ENCODE measurements at places on chromosomes 7 and 10.

GRCh38 chr7:18901351-18901750 lies 216.1 kb downstream of the TWIST1 start:
- DNase-seq, result no peak

DNA sequence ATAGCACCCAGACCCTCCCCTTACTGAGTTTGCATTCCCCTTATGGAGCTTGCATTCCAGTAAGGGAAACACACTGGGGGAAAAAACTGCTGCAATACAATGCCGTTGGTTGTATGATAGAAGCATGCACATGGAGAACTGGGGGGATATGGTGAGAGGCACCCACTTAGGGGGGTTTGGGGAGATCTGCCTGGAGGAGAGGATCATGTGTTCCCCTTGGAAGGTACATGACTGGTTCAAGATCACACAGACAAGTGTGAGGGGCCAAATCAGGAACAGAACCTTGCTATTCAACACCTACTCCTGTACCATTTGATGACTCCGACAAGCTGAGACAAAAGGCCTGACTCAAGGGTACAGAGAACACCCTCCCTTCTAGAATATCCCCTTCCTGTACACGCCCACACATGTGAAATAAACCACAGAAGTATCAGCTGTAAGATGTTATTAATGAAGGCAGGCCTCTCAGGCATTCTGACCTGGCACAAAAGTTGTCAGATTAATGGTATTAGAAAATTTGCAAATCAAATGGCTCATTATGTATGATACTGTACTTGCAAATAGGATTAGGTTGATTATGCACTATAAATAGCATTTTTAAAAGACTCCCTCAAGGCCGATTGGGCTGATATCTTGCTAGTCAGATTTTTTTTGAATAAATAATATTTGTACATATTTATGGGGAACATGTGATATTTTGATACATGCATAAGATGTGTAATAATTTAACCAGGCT lies 122.2 kb downstream of the NPY start:
- DNase-seq, result peak; percentile 1

- DNase-seq, result no peak
Observed at GRCh38 chr10:91576096-91576545, 56.8 kb downstream of the PPP1R3C start.

DNA sequence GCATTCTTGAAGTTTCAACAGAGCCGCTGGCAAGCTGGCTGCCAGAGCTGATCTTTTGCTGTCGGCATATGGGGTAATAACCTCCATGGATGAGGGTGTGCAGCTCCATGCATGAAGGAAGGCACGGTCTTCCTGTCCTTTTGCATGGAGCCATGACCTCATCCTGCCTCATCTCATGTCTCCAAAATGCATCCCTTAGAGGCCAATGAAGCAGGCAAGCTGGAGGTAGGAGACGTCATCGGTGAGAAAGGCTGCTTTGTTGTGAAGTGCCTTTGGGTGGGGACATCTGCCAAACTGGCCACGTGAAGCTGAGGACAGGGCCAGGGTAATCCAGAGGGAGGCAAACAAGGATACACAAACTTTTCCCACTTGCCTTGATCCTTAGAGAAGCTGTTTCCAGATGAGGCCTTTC lies 161.5 kb upstream of the TBX20 start:
- no peak for DNase-seq

DNA sequence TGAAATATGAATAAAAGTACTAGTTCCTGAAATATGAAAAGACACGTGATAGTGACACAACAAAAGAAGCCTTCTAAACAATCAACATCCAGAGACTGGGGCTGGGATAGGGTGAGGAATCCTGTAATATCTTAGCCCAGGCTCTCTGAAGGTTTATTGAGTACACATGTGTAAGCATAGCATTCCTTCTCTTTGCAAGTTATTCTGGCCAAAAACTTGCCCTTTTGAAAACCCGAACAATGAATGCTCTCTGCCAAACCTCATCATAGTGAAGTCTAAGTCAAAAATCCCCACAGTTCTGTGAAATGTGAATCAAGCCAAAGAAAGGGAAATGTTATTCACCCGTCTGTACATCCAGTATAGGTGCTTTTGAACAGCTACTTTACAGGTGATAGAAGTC lies 11.6 kb downstream of the SEMA3D start:
- no peak for DNase-seq

DNA sequence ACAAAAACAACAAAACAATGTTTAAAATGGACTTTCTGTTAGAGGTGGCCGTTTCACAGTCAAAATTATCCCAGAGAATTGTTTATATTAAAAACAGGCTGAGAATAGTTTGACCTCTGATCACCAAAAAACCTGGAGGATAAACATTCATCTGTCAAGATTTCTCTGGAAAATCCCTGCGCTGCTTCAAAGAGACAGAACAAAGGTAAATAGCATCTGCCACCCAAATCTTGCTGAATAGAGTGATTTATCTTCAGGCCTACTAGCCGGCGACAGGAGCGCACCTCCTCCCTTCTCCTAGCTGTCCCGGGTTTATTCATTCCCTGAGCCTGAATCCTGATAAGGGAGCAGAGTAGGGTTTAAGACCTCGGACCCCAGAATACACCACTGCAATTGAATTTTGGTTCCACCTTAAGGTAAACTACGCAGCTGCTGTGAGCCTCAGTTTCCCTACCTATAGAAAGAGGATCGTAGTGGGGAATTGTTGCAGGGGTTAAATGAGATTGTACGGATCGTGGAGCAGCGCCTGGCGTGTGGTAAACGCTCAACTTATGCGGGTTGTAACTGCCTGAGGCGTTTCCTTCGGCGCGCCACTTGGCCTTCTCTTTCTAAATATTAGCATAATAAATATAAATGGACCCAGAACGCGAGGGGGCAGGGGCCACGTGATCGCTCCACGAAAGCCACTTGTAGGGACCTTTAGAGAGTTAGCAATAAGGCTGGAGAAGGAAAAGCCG lies 498 bp upstream of the ST7 start:
- DNase-seq, result no peak

GRCh38 chr10:78304091-78305045 lies 270.7 kb downstream of the RPS24 start:
- DNase-seq, result no peak

DNA sequence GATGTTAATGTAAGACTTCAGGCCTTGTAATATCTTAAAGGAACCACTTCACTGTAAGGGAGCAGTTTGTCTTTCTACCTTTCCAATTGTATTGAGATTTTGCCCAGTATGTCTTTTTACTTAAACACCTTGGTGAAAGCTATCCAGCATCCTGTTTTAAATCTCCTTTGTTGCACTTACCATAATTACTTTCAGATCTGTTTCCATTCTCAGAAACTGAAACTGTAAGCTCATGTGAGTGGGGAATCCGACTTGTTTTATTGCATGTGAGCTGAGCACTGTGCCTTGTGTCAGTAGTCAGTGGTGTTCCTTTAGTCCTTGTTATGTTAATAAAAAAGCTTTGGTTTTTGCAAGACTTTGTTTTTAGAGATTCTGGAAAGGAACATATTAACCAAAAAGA lies 42.2 kb downstream of the BMPR1A start:
- DNase-seq, result no peak

- DNase-seq, result no peak
Observed at GRCh38 chr10:35017608-35018007, 72.5 kb downstream of the CUL2 start.

DNA sequence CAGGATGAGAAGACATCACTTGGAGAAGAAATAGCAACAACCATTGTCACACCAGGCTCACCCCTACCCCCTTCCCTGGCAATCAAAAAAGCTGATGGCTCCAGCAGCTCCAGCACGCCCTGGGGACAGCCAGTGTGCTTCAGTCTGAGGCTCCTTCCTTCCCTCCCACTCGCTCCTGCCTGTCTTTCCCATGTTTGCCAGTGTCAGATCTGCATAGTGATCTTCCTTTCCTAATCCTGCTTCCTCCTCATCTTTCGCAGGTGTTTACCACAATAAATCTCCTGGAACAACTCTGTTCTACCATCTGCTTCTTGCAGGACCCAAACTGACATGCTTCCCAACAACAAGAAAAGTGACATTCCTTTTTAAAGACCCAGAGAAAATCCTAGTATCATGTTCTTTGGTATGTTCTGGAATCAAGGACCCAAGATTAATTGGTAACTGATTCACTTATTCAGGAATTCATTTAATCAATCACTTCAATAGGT lies 57.1 kb downstream of the STEAP1B start:
- no peak for DNase-seq

DNA sequence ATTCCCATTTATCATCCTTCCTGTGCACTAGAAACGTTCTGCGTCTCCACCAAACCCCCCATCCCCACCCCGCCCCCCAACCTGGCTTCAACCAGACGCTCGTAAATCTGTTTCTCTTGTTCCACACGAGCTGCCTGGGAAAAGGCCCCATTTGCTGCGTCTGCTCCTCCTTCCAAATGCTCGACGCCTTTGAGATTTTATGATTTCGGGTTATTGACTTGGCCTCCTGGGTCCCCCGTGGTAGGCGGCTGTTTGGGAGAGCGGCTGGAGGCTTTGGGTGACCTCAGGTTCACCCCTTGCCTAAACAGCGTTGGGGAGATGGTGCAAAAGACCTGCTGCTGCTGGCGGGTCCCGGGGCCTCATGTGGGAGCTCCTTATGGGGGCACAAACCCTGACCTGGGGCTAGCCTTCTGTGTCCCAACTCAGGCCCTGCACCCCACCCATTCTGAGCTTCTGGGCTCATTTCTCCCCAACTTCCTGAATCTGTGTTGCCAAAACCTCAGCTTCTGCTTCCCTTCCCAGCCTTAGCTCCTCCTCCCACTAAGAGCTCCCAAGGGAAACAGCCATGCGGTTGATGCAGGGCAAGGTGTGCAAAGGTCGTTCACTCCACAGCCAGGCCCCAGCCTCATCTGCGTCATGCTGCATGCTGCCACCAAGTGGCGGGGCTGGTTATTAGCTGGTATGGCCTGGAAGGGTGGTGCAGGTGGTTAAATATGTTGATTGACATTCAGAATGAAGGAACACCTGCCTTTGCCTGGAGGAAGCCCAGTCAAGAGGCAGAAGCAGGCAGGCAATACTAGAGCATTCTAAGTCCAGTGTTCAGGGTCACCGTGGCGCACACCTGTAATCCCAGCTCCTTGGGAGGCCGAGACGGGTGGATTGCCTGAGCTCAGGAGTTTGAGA lies 49.1 kb upstream of the ELN start:
- DNase-seq, result no peak
